GM13976 (cell line): ENCODE measurements at places on chromosomes 1 and 21.

- DNase-seq: peak; percentile 29
These were observed 23.6 kb upstream of the KIRREL1 start for GRCh38 chr1:157969697-157970485.

DNA sequence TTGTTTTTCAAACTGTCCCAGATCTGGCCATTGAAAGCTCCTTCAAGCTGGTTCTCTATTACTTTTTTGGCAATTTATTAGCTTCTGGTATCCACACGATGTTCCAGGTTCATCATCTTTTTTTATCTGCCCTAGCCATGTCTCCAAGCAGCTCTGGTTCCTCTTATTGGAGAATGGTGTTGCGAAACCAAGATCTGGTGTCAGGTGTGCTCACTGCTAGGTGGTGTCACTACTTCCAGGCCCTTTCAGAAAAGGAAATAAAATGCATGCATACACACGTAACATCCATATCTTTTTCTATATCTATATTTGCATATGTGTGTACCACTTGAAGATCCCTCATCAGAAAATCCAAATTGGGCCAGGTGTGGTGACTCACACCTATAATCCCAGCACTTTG is 53.3 kb downstream of the GATAD2B start:
- DNase-seq: no peak

DNA sequence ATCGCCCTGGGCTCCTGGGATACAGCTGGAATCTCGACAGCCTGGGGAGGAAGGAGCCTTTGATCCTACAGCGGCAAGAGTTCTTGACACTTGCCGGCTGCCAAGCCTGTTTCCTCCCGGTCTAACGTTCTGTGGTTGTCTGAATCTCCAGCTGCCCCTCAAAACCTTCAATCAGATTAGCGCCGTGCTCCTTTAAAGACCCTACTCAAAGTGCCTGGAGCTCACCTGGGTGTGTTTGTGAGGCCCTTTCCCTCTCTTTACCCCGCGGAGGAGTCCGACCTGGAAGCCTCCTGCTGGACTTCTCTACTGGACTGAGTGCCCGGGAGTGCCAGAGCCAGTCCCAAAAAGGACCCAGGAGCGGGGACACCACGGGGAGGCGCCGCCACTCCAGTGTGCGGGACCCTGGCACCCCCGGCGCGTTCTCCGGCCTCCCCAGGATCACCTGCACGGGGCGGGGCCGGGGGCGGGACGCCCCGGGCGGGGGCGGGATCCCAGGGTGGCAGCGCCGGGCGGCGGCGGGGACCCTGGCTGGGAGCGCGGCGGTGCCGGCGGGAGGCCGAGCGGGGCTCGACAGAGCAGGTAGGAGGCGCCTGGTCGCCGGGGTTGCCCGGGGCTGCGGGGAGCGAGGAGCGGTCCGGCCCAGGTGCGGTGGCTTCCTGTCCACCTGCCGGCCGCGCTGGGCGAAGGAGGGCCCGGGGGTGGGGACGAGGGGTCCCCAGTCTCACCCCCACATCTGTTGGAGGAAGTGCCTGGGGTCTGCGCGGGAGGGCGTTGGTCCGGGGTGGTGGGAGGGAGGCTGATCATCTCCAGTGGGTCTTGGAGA is at the start of gene NCMAP:
Gene NCMAP (plus strand): TSS at position 497 of the 823 bp plus-strand sequence. CDS start 39,344 bp downstream, outside the sequence.
- DNase-seq: no peak

- no peak for DNase-seq
These were observed 26.3 kb upstream of the PCBP3 start for GRCh38 chr21:45617021-45617921.

DNA sequence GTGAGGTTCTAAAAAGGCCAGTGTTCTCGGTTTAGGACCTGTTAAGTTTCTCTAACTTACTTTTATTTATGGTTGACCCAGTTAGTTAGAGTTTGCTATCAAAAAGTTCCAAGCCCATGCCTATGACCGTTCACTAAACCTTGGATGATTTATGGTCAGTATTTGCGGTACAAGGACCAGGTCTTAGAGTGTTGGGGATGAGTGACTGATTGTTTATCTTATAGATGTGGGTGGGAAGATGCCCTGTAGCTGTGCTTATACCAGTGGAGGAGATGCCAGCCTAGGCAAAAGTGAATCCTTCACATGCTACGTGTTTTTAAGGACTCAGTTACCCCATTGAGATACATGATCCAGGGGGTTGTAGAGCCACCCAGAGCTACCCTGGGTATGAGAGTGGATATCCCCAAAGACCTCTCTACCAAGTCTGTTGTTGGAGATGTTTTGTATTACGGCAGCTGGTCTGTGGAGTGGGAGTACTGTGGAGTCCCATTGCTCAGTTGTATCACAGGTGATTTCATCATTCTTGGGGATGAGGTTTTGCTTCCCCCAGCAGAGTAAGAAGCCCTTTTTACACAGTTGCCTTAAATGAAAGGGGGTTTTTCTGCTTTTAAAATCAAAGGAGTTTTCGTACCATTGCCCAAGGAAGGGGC is 2.1 kb downstream of the SLC22A15 start:
- no peak for DNase-seq
